ENCODE measurements at places on chromosomes 3 and 15.

- no peak for DNase-seq
Measured at GRCh38 chr3:14845826-14846225, 27.1 kb downstream of the FGD5 start.

GRCh38 chr3:12681943-12682390, 18.1 kb upstream of the RAF1 start:
- no peak for DNase-seq

DNA sequence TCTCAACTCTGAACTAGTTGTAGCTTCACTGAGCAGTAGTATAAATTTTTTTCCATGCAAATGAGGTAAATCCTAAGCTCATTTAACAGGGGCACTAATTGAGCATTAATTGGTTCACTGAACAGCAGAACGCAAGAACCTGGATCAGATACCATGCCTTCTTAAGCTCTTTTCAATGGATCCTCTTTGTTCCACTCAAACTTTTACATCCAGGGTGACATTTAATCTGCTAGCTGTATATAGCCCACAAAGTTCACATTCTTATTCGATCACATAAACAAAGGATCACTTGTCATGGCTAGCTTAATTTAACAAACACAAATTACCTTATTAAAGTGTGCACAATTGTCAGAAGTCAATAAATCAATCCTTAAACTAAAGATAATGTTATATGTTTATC, 281.6 kb downstream of the CNTN6 start:
- no peak for DNase-seq

GRCh38 chr3:161149529-161149928, 44.4 kb upstream of the B3GALNT1 start:
- DNase-seq, result no peak

DNA sequence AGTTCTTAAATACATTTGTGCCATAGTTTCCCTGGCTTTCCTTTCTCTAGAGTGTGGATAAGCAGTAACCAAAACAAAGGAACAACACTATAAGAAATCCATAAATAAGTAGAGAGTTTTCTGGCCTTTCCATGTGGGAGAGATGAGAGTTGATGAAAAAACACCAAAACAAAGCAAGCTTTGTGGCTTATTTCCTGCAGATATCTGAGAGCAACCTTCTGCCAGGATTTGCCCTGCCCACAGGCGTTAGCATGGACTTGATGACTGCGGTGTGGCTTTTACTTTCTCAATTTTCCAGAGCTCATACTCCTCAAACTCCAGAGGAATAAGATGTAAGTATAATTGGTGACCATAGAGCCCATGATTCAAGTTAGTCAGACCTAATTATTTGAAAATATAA, 194.9 kb downstream of the RAP2B start:
- no peak for DNase-seq

- no peak for DNase-seq
Measured at GRCh38 chr3:184574515-184575417, 13.2 kb downstream of the EPHB3 start.

- DNase-seq, result no peak
Measured at GRCh38 chr3:54251705-54252104, 129.4 kb downstream of the CACNA2D3 start.

GRCh38 chr3:64687086-64687780, 567 bp downstream of the ADAMTS9 start:
- no peak for DNase-seq

DNA sequence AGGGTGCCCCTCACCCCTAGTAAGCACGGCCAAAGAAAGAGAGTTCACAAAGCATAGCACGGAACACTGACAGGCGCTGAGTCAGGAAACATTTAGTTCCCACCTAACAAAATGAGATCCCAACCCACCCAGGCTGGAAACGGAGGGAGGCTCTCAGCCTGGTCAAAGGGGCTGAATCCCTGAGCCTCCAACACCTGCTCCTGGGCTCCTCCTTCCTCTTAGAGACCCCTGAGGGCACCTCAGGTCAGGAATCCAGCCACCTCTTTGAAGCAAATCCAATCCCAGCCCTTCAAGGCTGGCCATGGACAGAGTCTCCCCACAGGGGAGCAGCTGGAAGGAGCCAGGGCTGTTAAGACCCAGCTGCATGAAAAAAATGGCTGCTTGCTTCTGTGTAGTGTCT, 154.4 kb upstream of the HES1 start:
- DNase-seq, result no peak

- DNase-seq, result no peak
Measured at GRCh38 chr15:63090472-63090871, 31.2 kb upstream of the LACTB start.

All from stimulated activated CD8-positive, alpha-beta memory T cell treated with anti-CD3 and anti-CD28 coated beads, Interleukin-2, amount 100 ng/mL, for 1 hour (primary cell).